Activated naive CD4-positive, alpha-beta T cell treated with anti-CD3 and anti-CD28 coated beads for 36 hours (primary cell): ENCODE measurements at places on chromosomes 7 and 10.

GRCh38 chr10:128047351-128047750 lies 78.9 kb downstream of the MKI67 start:
- DNase-seq: peak; percentile 92

DNA sequence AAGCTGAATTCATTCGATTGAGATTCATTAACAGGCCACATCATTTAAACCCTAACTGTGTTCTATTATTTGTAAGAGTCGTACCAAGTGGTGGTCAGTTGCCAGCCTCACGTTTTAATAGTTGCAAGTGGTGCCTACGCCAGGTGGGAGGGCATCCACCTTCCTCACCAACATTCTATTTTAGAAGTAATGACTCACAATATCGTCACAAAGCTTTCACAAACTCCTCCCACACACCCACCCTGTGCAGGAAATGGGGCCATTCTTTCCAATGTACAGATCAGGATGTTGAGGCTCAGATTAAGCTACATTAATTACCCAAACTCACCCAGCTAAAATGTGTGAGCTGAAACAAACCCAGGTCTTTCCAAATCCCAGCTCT lies 77.3 kb upstream of the SAMD8 start:
- peak; percentile 77 for DNase-seq

- no peak for DNase-seq
These were observed 591.5 kb downstream of the AUTS2 start for GRCh38 chr7:70189776-70190175.

GRCh38 chr7:108270385-108271015 lies 140.3 kb upstream of the LAMB4 start:
- DNase-seq: no peak

- no peak for DNase-seq
These were observed 879.5 kb downstream of the SORCS1 start for GRCh38 chr10:106284802-106285587.

- peak; percentile 83 for DNase-seq
These were observed 94.9 kb upstream of the IKZF1 start for GRCh38 chr7:50209461-50210135.

DNA sequence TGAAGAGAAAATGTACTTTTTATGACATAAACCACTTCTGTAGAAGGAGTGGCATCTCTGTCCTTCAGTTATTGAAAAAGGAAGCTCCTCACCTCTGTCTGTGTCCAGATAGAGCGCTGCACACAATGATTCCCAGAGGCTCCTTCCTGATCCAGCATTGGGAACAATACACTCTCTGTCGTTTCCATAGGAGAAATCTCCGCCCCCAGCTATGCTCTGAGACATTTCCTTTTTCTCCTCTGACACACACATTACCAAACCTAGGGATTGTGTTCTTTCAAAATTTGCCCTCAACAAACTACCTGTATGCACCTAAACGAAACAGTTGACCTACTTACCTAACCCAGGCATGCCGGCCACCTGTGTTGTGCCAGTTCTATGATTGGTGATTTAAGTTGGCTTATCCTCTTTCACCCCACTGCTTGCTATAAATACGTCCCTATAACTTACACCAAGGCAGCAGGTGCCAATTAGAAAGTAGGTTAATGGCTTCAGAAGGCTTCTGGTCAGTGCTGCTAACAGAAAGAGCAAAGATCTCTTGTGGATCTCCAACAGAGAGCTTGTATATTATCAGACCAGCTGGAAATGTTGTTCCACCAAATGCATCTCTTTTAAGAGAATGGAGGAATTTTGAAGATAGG lies 140.1 kb upstream of the JCAD start:
- DNase-seq: no peak

DNA sequence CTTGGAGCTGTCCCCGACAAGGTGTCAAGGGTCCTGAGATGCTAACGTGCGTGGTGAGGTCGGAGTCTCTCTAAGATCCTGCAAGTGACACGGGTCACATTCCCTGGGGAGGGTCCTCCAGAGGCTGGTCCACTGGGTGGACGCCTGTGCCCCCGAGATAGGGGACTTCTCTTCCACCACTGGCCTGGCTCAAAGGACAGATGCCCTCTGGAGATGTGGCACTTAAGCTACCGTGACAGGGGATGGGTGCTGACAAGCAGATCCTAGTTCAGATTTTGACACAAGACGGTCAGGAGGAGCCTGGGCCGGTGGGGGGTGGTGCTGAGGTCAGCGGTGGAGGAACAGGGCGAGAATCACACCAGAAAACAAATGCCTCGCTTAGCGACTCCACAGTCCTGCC lies 178.0 kb downstream of the ADARB2 start:
- no peak for DNase-seq

GRCh38 chr10:123564631-123565030 lies 101.5 kb upstream of the GPR26 start:
- no peak for DNase-seq
